Thyroid gland (tissue), 4 donors: ENCODE measurements at places on chromosomes 6 and 20. TPM values are rescaled to one million over a fixed set of nuclear protein-coding genes. Genes with fewer than 3 reads are reported as not detected.

- no peak for DNase-seq
Observed at GRCh38 chr20:42276718-42277602, 658.8 kb upstream of the CHD6 start.

DNA sequence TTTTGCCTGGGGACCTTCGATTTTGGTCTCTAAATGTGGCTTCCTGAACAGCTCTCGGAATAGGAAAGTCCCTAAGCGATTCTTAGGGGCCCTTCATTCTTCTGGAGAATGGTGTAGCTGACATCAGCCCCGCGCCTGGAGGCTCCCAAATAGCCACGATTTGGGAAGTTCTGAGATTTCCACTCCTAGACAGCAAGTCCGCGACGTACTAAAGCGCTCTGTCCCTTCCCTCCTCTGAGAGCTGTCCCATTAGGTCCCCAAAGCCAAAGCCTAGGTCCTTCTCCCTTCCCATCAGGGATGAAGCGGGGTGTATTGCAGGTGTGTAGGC is 756 bp downstream of the MOXD1 start:
- no peak for DNase-seq

- no peak for DNase-seq
Observed at GRCh38 chr6:156125844-156126243, 651.3 kb upstream of the ARID1B start.

DNA sequence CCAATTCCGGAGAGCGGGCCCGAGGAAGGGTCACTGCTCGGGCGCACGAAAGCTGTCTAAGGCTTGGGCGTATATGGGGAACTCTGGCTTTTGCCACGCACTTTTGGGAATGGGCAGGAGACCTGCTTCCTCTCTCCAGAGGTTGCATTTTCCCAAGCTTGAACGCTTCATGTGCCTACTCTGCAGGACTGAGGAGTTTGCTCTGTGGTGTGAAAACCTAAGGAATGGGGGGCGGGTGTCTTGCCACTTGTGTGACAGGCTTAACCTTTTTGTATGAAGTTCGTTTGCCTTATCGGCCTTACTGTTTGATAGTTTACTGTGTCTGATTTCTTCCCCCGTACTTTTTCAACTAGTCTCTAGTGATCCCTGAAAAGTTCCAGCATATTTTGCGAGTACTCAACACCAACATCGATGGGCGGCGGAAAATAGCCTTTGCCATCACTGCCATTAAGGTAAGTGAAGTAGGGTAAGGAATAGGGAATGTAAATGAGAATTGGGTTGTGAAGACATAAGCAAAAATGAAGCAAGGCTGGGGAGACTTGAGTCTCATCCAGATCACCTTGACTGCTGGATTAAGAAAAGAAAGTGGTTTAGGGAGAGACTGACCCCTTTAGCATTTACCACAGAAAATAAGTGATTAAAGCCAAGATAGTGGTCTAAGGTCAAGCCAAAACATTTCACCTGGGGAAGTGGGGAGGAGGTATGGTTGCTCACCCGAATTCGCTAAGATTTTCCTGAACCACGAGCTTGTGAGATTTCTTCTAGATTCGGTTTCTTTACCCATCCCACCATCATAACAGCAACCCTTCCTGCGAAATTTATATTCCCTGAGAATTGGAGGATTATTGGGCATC is 627 bp downstream of the RPS18 start:
- no peak for DNase-seq

The SLC2A10 gene
- total RNA-seq: 50.5 TPM

The KCNB1 gene
- total RNA-seq: 0.34 TPM

DNA sequence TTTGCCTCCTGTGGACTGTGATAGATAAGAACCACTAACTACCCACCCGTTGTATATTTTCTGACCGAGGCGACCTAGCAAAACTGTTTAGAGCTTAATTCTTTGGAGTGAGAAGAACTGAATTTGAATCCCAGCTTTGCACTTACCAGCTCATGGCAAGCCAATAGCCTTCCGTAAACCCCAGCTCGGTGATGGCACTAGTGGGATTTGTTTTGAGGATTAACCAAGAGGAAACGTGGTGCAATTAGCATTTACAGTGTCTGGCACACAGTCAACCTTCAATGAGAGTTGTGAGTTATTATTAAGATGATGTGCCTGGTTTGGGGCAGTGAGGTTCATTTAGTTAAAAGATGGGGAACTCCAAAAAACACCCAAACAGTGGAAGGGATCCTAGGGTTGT is 12.3 kb upstream of the DSP start:
- DNase-seq: no peak

DNA sequence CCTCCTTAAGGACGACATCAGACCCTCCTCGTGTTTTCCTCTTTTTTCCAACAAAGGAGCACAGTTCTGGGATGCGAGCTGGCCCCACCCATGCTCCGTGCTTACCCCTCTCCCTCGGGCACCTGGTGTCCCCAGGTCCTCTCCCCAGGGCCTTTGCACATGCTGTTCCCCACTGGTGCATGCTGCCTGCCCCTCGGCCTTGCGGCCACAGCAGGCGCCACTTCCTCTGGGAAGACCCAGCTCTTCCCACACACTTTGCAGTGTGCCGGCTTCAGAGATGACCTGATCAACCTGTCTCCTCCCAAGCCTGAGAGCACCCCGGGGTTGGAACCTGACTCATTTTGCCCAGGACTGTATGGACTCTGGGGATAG is 39.8 kb downstream of the GNAS-AS1 start:
- DNase-seq: no peak

The FOXF2 gene
- total RNA-seq: 1.6 TPM

DNA sequence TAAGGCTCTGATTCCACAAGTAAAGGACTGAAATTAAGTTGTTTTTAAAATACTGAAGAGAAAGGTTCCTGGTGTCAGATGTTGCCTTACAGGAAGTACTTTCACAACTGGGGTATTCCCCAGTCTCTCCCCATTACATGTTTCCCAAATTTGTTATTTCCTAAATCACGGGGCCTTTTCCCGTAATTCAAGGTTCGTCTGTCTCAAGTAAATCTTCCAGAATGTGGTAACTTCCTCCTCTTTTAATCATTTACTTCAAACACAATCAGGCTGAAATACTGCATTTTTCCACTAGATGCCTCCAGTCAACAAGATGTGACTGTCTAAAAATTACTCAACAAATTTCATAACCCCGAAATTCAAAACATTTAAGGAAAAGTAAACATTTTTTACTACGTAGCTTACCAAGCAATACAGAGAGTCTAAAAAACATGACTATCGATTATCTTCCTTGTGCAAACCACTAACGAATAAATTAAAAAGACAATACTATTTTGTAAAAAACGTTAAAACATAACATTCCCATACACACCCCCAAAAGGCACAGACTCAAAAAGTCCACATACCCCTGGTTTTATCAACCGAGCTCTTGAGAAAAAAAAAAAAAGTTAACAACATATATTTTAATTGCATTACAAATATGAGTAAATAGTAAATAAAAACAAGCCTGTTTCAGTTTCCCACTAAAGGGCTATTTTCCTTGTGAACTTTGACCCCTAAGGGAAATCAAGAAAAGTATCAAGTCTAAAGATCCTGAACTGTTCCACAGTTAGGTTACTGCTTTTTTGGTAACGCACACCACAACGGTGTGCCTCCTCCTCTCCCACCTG is 1.7 kb downstream of the SOD2 start:
- DNase-seq: no peak

DNA sequence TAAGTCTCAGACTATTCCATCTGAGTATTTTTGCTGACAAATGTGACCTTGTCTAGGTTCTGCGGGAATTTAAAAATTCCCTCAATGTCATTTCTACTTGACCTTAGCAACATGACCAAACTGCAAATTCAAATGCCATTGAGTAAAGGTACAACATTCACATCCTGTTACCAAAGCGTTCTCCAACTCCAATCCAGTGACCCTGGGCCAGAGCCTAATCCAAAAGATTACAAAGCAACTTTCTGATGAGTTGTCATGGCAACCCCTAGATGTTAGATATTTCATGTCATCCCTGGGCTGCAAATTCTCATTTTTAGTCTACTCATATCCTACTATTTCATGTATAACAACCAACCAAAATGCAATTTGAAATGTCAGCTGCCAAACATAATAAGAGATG is 65.3 kb downstream of the BACH2 start:
- DNase-seq: no peak

DNA sequence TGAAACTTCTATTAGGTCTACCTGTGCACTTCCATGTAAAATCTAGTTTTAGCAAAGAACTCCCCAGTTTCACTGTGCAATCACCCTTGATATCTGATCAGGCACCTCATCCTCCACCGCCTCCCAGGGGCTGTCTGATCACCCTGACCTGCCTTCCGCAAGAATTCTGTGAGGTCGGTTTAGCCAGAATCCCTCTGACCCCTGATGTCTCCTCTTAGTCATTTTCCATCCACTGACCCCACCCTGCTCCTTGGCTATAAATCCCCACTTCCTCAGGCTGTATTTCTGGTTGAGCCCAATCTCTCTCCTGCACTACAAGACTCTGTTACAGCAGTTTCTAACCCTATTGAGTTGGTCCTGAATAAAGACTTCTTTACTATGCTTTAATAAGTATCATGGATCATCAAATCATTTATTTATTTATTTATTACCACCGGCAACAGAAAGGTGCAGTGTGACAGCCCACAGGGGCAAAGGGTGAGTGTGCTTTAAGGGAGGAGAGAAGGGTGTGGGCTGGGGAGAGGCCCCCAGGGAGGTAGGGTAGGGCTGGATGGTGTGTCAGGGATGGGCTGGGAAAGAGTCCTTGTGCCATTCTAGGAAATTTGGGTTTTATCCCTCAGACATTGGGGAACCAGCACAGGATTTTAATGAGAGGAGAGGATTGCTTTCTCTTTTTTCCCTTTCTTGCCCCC is 11.2 kb upstream of the SERPINB6 start:
- DNase-seq: no peak

DNA sequence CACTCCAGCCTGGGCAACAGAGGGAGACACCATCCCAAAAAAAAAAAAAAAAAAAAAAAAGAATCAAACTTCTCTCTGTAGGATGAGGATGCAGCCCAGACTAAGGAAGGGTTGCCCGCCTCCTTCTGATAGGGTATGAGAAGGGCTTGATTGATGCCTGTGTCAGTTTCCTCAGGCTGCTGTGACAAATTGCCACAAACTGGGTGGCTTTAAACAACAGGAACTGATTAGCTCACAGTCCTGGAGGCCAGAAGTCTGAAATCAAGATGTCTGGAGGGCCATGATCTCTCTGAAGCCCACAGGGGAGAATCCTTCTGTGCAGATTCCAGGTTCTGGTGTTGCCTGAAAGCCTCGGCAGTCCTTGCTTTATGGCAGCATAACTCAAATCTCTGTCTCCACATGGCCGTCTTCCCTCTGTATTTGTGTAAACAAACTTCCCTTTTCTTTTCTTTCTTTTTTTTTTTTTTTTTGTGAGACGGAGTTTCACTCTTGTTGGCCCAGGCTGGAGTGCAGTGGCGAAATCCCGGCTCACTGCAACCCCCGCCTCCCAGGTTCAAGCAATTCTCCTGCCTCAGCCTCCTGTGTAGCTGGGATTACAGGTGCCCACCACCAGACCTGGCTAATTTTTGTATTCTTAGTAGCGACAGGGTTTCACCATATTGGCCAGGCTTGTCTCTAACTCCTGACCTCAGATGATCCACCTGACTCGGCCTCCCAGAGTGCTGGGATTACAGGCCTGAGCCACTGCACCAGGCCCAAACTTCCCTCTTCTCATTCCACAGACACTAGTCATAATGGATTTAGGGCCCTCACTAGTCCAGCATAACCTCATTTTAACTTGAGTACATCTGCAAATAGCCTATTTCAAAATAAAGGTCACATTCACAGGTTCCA is 11.2 kb upstream of the CDK19 start:
- DNase-seq: no peak

GRCh38 chr6:149037051-149037671 is 280.4 kb upstream of the TAB2 start:
- no peak for DNase-seq

DNA sequence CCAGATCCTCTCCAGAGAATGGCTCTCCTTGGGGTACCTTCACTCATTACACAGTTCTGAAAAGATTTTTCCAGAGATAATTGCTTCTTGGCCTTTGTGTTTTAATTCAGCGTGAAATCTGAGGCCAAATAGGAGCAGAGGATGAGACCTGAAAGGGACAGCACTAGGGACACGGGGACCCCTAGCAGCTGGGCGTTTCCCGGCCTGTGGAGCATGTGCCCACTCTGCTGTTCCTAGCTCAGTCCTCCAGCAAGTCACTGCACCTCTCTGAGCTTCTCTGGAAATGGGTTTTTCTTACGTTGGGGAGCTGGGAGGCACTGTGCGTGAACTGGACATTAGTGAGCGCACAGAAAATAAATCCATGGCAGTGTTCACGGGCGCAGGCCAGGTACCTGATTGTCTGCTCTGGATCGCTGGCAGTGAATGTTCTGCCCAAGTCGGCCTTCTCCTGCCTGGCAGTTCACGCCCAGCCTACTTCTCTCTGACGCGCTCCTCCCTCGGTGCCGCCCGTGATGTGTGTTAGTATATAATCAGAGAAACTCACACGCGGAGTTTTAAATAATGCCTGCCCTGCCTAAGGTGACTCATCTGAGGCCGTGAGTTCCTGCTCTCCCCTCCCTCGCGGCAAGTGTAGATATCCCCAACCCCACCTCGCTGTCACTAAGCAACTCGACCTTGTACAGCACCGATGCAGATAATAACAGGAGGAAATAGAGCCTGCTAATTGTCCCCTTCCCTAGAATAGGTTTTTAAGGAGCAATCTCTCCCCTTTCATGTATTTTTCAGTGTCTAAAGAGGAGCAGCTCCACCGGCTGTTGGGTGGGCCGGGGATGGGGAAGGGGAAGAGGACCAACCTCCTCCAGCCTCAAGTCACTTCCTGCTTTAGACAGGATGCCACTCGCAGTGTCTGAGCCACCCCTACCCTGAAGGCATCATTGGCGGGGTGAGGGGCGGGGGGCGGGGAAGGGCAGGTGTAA is 2.7 kb upstream of the TUBB2A start:
- no peak for DNase-seq

GRCh38 chr20:51828762-51829161 is 26.4 kb upstream of the SALL4 start:
- DNase-seq: no peak

GRCh38 chr6:19838442-19839236 is 1.5 kb downstream of the ID4 start:
- DNase-seq: peak; percentile 93

The MCHR2 gene
- total RNA-seq: not detected

- no peak for DNase-seq
Observed at GRCh38 chr6:161830866-161831616, 557.2 kb upstream of the AGPAT4 start.

The SNX9 gene
- total RNA-seq: 46.2 TPM

The LIME1 gene
- 9.5 TPM for total RNA-seq

The SOBP gene
- total RNA-seq: 21.4 TPM

The DYNLT2 gene
- 0.50 TPM for total RNA-seq

DNA sequence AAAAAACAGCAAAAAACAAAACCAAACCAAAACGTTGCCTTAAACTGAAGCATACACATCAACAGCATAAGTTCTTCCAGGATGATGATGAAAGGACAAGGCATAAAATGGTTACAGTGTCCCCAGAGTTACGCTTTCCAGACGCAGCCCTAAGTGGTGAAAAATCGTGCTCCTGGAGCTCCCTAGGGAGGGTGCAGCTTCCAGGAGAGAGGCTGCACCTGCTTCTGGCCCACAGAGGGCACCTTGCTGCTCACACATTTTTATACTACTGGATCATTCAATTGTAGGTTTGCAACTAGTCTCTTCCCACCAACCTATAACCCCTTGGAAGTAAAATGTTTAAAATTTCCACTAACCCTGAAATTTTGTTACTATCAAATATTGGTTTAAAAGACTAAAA is 115.0 kb downstream of the PRKN start:
- DNase-seq: no peak
